Activated CD4-positive, alpha-beta T cell treated with anti-CD3 and anti-CD28 coated beads, Interleukin-2, amount 10 ng/mL, durations not matched to agents 24 days and 14 days (primary cell): ENCODE measurements at places on chromosomes 6 and 20.

DNA sequence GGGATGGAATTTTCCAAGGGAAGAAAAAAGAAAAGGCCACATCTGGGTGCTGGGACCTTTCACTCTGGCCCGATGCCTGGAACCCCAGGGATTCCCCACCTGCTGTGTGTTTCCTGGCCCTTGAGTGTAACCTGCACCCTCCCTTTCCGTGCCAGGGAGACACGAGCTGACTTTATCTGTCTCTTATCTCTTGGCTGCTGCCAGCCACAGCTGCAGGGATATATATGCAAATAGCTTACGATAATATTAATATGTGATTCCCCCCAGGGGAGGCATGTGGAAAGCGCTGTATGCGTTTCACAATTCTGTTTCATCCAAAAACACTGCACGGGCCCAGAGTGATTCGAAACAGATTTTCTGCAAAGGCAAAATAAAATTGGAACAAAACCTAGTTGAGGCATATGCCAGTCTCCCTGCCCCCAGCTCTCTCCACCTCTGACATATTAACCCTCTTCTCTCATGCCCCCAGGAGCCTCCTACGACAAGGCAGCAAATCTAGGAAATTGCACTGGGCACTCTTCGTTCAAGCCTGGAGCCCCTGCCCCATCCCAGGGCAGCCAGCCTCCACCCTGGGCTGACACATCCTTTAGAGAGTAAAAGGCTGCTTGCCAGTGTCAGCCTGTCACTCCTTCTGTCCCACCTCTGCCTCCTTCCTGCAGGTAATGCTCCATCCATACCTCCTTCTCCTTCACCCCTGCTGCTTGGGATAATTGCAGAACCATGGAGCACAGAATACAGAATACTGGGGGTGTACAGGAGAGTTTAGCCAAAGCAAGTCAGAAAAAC is 1.3 kb downstream of the RIPOR3 start:
- no peak for DNase-seq

DNA sequence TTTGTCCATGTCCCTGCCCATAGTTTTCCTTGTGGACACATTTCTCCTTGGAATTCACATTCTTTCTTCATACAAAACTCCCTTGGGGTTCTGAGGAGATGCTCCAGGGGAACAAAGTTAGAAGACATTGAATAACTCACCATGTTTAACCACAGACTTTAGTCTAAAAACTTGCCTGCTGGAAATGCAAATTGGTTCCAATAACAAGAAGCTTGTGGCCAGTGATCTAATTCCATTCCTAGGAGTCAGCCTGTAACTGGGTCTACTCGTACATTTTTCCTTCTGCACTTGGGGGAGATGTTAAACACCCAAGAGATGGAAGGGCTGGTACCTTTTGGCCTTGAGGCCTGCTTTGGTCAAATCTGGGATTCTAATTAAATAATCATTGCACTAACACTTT is 60.2 kb downstream of the SCML4 start:
- no peak for DNase-seq

DNA sequence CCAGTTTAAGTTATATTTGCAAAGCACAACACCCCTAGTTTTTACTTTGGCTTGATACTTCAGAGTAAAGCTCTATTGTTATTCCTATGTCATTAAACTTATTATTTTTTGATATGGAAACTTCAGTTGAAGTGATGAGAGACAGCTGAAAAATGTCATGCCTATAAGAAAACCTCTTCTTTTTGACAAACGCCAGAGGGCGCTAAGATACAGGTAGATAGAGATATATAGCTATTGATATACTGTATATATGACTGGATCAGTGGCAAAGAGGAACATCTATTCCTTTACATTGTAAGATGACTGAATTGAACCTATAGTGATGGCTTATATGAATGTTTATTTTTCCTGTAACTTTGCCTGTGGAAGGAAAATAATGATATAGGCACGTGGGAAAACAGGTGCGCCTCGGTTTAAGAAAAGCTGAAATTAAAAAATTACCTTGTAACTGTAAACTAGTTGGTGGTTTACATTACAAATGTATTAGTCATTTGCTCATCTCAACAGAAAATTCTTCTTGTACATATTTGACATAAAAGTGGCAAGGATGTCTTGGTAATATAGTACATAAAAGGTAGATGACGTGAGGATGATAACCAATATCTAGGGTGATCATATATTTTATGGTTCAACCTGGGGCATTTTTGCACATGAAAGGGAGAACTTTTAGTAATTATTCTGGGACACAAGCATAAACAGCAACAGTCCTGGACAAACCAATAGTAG is 74.1 kb downstream of the LAMA4 start:
- peak; percentile 86 for DNase-seq

- no peak for DNase-seq
These were observed 12.1 kb upstream of the NTSR1 start for GRCh38 chr20:62696434-62696957.

DNA sequence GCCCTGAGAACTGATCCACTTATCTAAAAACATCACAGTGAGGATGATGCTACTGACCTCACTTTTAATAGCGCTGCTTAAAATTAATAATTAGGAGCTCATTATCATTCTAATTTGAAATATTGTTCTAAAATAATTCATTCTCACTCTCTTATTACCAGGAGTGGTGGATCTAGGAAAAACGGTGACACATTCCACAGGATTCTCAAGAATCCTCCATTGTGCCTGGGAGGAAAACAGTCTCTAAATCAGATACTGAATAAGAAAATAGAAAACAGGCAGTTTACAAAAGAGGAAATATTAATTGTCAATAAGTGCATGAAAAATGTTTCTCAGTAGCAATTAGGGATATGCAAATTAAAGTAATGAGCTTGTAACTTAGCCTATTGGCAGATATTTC is 187.4 kb downstream of the TENT5A start:
- no peak for DNase-seq

GRCh38 chr6:18058429-18058828 is 64.0 kb downstream of the NHLRC1 start:
- no peak for DNase-seq

DNA sequence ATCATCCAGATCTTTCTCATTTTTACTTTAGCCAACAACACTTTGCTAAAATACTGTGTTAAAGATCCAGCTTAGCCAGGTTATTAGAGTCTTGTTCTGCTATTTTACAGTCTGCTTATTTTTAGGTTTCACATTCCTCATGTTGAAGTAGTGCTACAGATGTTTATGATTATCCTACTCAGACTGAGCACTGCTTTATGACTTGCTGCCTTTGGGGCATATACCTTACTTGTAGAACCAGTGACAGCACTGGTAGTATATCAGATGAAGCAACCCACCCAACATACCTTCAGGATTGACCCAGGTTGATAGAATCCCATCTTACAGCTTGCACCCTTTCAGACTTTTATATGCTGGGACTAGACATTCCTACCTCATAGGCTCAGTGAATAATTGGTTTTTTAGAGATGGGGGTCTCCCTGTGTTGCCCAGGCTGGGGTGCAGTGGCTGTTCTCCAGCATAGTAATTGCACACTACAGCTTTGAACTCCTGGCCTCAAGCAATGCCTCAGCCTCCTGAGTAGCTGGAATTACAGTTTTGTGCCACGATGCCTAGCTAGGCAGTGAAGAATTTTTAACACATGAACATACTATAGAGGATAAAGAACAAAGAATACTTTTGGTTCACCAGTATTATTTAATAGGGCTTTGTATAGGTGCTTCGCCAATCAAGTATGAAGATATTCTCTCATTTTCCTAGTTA is 63.8 kb upstream of the DYNLRB1 start:
- no peak for DNase-seq
